Activated gamma-delta T cell treated with Interleukin-2 at 50 U/mL for 16 hours (primary cell): ENCODE measurements at places on chromosomes 5 and 9.

DNA sequence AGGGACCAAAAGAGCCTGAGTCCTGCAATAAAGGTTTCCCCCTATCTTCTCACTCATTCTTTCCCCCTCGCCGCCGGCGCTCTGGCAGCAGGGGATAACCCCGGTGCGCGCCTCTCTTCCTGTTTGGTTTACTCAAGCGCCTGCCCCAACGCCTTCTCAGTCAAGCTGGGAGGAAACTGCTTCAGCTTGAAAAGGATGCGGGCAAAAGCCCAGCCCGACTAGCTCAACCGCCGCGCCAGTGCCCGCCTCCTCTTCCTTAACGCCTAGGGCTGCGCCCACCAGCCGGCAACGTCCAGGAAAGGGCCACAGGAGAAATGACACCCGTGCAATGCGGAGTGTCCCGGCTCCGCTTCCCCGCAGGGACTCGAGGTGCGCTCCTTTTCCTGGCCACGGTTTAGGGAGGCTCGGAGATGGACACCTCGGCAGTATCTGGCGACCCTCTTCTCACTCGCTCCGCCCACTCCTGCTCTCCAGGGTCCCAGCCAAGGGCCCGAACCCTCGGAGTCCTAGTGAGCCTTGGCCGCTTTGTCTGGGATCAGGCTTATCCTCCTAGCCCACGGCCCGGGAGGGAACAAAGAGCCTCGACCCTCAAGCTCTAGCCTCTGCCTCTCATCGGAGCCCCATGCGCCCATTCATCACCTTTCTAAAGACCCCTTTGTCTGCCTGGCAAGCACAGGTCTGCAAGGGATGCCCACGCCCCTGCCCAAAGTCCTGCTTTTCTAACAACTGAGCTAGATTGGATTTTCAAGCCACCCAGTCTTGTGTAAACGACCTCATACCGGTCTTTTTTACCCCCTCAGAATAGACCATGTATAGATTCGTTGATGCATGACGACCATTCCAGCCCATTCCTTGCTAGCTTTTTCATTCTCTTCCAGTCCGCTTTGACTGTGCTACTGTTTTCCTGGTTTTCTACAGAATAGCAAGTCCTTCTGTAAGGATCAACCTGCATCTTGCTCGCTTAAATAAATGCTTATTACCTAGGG lies 2.0 kb downstream of the ST8SIA4 start:
- peak; percentile 86 for DNase-seq

GRCh38 chr9:94866770-94867169 lies 140.3 kb downstream of the AOPEP start:
- DNase-seq = no peak

- DNase-seq = no peak
Measured at GRCh38 chr9:99134893-99135341, 30.0 kb downstream of the TGFBR1 start.

- no peak for DNase-seq
Measured at GRCh38 chr9:71774920-71775319, 6.6 kb upstream of the CEMIP2 start.

GRCh38 chr9:136782452-136782851 lies 8.7 kb upstream of the TMEM141 start:
- no peak for DNase-seq

GRCh38 chr5:177154003-177154643 lies 20.6 kb downstream of the NSD1 start:
- DNase-seq = no peak

DNA sequence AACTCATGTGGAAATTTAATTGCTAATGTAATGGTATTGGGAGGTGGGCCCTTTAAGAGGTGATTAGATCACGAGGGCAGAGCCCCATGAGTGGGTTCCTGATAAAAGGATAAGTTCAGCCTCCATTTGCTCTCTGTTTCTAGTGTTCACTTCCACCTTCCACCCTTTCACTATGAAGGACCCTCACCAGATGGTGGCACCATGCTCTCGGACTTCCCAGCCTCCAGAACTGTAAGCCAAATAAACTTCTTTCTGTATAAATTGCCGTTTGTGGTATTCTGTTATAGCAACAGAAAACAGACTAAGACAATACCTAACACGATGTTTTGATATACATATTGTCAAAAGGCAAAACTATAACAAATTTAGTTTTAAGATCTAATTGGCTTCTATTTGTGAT lies 166.2 kb downstream of the DEPDC1B start:
- no peak for DNase-seq

GRCh38 chr9:76521906-76522305 lies 62.9 kb downstream of the GCNT1 start:
- DNase-seq = no peak

- no peak for DNase-seq
Measured at GRCh38 chr9:87119328-87119881, 172.1 kb upstream of the GAS1 start.

DNA sequence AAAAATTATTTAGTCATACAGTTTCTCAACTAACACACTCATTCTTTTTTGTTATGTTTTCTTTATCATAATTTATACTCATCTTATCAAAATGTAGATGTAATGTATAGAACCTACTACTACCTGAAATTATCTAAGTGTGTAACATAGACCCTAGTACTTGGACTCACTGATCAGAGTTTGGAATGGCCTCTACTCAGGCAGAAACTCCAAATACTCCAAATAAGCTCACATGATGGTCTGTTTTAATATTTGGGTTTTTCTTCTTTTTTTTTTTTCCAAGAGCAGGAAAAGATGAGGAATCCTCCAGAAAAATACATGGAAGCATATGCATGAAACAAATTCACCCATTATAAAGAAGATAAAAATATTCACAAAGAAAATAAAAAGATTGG lies 126.3 kb downstream of the PDE4D start:
- DNase-seq = no peak

GRCh38 chr9:100071271-100071670 lies 27.5 kb downstream of the ERP44 start:
- no peak for DNase-seq

DNA sequence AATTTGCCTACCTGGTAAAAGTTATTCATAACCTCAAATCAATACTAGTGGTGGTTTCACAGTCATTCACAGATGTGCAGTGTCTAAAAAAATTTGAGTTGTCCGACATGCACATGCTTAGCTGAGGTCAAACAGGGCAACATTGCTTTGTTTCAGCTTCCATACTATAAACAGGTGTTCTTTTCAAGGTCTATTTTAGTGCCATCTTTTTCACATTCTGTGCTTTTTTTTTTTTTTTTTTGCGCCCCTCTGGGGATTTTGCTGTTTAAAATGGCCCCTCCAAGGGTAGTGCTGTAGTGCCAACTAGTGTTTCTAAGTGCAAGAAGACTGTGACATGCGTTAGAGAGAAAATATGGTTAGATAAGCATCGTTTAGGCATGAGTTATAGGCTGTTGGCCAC lies 14.5 kb downstream of the PHAX start:
- DNase-seq = no peak

DNA sequence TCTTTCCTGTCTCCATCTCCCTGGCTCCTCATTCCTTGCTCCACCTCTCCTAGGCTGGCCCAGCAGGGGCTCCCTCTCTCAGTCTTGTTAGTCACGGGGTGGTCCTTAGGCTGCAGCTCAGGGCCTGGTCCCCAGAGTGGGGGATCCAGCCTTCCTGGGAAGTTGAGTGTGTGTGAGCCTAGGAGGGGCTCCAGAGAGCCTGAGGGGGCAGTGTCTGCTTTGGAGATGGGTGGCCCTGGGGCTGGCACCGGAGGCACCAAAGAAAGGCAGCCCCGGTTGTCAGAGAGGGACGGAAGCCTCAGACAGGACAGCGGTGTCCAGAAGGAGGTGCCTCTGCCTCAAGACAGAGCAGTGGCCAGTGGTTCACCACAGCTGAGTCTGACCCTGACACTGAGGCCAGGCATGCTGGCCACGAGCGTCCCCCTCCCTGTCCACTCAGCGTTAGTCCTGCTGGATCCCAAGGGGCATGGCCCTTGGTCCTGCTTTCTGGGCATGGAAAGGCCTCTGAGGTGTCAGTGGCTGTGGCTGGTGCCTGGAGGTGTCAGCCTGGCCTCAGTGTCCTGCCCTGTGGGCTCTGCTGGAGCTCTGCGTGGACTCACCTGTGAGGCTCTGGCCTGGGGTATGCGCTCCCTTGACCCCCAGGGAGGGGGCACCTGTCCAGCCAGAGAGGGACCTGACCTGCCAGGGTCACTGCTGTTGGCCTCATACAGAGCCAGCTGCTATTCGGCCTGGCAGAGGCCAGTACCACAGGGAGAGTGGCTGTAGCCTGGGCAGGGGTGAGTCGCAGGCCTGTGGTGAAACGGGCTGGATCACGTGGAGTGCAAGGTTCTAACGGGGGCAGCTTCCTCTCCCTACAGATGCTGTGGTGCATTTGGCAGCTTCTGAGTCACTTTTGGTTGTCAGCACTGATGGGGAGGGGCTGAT lies 130.6 kb downstream of the CACNA1B start:
- DNase-seq = no peak

DNA sequence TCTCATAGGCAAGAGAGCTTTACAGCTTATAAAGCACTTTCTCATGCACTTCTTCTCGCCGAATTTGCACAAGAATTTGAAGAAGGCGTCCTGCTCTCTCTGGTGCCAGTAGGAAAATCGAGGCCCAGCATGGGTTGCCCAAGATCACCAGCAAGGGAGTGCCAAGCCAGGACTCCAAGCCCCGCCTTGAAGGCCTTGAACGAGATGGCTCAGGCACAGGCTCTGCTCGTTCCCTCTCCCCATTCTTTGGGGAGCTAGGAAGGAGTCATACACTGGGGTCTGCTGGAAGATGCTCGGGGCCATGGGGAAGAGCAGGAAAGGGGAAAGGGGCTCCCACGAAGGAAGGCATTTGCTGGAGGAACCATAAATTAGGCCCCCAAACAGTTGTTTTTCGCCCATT lies 46.7 kb downstream of the PAX5 start:
- no peak for DNase-seq

DNA sequence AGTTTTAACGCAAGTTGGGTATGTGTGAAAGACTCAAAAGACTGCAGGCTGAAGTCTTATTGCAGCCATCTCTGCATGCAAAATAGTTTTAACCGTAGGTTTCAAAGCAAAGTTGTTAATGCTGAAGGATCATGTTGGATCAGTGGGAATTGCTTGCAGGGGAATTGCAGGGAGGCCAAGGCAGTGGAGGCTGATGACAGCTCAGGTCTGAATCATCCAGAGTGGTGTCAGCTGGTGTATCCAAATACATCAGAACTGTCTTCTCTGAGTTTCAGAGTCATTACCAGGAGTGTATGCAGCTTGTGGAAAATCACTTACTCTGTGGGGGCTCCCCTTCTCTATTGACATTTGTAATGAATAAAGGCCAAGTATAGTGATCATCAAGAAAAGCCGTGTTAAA lies 435.7 kb downstream of the SH3GL2 start:
- no peak for DNase-seq

- no peak for DNase-seq
Measured at GRCh38 chr9:77712533-77713130, 64.5 kb upstream of the GNA14 start.

DNA sequence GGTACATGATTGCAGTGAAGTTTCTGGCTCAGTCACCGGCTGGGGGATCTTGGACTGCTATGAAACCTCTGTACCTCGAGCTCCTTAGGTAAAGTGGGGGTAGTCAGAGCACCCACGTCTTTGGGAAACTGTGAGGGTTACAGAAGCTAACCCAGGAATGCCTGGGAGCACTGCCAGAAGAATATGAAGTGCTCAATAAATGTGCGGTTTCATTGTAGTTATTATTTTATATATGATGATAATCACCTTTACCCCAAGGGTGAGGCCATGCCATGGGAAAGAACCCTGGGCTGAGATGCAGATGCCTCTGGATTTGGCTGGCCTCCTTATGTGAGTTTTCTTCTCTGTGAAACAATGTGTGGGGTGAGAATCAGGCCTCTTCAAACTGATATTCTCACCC lies 3.7 kb downstream of the NPR3 start:
- DNase-seq = no peak

DNA sequence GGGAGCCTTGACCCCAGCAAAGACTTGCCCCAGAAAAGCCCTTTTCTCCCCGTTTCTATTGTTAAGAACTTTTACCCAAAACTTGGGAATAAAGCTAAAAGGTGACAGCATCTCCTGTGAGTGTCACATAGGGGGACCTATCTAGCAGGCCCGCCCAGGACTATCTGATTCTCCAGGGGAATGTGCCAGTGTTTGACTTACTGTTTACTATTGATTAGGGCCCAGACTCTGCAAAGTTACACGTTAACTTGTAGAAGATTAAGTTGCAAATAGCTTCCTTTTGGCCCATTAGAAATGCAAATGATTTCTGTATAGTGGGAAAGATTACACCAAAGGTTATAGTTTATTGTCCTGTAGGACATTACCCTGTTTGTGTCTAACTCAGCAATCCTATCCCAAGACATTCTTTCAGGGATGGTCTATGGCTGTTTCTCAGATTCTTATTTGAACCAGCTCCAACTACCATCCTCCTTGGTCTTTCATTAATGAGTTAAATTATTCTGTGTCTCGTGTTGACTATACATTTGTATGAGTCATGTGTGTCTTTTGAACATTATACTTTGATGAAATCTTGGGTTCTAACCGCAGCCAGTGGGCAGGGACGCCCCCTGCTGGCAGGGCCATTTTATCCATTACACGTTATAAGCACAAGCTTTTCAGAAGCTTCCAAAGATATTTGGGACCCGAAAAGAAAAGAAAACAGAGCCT lies 60.7 kb downstream of the HRH2 start:
- peak; percentile 47 for DNase-seq

DNA sequence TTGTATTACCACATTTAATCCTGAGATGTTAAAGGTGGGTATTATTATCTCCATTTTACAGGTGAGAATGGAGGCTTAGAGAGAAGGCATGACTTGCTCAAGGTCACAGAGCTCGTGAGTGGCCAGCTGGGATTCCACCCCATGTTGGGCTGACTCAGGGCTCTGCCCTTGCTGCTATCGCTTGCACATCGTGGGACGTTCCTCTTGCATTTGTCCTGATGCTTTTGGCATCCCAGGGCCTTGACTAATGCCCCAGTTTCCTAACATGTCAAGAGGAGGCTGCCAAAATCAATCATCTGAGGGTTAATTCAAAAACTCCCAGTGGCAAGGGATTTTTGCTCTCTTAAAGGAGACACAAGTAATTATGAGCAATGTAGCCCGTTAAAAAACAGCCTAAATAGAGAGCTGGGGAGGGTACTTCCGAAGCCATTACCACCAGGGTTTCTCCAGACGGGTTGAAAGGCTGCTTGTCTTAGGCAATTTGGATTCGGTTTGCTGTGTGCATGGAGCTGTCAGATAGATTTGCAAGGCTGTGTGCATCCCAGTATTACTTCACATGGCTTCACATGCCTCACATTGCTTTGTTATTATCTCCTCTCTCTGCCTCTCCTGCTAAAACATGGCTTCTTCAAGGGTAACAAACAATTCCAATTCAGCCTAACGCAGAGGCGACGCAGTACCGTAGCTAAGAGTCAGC lies 347.4 kb downstream of the DRD1 start:
- no peak for DNase-seq

DNA sequence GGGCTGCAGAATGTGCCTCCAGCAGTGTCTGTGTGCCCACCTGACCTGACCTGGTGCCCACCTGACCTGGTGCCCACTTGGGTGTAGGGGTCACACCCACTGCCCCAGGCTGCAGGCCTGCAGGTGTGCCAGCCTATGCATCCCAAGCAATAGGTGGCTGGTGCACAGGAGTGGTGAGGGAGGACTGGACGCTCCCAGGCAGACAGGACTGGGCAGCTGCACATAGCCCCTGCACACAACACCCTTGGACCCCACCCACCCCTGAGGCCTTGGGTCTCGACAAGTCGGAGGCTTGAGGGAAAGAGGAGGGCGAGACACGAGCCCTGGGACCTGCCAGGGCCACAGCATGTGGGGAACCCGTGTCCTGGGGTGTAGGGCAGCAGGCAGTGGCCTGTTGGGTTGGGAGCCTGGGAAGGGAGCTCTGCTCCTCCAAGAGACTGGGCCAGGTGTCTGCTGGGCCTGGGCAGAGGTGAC lies 10.8 kb upstream of the NRARP start:
- DNase-seq = no peak

- DNase-seq = no peak
Measured at GRCh38 chr9:32708480-32709150, 73.1 kb upstream of the TAF1L start.

GRCh38 chr9:13615660-13616490 lies 336.4 kb upstream of the MPDZ start:
- DNase-seq = no peak
